ENCODE measurements at places on chromosomes 1 and 21.

- DNase-seq, result no peak
These were observed 65.5 kb downstream of the DDX20 start for GRCh38 chr1:111821121-111821745.

- DNase-seq, result no peak
These were observed 554.8 kb downstream of the NUF2 start for GRCh38 chr1:163876546-163876945.

DNA sequence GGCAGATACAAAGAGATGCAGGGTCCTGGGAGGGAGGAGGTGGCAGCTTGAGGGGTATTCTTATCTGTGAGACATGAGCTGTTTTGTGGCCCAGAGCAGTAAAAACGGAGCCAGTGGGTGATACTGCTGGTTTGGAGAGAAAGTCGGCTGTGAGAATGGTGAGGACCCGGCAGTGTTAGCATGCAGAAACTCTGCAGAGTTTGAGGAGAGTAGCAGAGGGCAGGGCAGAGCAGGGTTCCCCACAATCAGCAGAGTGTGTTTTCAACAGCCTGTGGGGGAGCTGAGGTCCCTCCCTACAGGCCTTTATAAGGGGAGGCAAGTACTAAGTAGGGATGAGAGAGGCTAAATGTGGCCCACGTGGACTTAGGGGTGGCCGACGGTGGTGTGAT is 423 bp downstream of the SLAMF8 start:
- DNase-seq, result peak; percentile 7

DNA sequence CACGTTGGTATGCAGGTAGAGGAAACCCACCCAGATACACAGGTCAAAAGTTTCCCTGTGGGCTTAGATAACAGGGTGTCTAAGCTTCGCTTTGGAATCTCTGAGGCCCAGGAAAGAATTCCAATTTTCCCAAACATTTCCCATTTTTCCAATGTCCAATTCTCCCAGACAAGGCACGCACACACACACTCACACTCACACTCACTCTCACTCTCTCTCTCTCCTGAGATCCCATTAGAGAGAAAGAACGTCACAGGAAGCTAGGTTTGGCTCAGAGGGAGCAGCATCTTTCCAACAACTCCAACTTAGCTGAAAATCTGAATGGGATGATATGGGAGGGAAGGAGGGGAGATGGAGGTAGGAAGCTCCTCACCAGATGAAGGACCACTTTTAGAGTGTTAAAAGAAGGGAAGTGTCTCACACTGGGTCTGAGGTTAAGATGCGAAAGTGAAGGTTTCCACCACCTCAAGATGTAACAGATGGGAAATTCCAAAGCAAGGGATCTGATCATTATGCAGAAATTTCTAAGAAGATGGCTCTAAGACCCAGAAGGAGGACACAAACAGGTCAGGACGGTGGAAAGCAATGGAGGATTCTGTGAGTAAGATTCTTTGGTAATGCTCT is 63.5 kb downstream of the GNG12 start:
- no peak for DNase-seq

DNA sequence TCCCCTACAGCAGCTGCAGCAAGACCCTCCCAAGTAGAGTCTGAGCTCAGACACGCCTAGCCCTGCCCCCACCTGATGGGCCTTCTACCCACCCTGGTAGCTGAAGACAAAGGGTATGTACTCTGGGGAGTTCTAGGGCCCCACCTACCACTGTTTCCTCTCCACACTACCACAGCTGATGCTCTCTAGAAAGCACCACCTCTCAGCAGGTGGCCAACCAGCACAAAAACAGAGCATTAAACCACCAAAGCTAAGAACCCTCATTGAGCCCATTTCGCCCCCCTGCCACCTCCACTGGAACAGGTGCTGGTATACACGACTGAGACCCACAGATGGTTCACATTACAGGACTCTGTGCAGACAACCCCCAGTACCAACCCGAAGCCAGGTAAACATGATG is 258.9 kb downstream of the SETD4 start:
- no peak for DNase-seq

DNA sequence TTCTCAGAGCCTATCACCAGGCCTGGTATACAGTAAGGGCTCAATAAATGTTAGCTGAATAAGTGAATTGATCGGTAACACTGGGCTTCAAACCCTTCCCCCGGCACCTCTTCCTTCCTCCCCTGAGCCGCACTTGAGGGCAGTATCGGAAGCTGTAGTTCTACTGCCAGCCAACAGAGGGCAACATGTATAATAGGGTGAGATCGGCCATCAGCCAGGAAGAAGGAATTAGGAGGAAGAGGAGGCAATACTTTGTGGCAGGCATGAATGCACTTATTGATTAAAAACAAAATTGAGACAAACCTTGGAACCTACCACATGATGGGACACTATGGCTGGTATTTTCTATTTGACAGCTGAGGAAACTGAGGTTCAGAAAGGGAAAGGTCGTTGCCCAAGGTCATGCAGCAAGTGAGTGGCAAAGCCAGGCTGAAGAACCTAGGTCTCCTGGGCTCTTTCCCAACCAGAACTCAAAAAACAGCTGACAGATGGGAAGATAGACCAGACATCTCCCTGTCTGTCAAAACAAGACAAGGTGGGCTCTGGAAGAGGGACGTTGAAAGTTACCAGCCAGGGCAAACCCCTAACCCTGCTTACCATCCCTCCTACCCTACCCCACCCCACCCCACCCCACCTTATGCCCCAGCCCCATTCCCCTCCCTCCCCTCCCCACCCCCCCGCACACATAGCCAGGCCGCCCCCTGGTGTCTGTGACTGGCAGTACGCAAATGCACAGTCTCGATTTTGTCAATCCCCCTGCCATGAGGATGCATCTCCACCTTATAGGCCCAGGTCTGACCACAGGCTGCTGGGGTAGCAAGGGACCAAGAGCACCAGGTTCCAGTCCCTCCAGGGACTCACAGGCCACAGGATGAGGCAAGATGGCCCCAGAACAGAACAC is 107.3 kb upstream of the RUNX3 start:
- peak; percentile 81 for DNase-seq

DNA sequence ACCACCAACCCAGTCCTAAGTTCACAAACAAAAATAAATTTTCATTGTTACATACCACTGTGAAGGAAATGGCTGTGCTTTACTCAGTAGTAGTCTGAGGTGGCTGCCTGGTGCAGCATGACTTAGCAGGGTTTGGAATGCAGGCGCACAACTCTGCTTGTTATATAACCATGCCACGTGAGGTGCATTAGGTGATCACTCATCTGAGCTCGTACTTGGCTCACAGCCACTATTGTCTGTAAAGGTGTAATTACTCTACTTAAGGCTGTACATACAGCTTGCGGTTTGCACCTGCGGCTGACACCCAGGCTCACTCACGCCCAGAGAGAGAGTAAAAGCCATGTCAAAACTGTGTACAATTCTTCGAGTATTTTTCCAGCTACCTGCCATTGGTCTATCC is 599.4 kb downstream of the LTN1 start:
- no peak for DNase-seq

DNA sequence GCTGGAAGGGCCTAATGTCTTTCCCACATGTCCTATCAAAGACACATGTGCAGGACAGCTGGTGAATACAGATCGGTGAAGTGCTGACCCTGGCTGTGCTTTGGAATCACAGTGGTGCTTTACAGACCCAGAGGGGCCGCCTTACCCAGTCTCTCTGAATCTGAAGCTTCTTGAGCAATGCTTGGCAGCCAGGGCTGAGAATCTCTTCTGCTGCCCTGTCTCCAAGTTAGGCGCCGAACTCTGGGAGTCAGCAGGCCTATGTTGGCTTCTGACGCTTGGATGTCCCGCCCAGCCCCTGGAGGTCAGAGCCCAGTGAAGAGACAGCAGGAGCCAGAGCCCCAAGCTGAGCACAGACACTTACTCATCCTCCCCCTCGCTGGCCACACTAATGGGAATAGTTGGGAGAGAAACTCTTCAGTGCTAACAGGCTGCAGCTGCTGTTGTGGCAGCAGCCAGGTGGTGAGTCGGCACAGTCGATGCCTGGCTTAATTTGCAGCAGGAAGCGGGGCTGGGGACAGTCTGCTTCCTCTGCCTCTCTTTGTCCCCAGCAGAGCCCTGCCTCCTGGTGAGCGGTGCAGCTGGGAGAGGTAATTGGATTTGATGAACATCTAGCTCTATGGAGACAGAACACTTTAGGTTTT is 68.1 kb downstream of the URB2 start:
- no peak for DNase-seq

GRCh38 chr1:98314601-98315000 is 346.9 kb upstream of the SNX7 start:
- no peak for DNase-seq

DNA sequence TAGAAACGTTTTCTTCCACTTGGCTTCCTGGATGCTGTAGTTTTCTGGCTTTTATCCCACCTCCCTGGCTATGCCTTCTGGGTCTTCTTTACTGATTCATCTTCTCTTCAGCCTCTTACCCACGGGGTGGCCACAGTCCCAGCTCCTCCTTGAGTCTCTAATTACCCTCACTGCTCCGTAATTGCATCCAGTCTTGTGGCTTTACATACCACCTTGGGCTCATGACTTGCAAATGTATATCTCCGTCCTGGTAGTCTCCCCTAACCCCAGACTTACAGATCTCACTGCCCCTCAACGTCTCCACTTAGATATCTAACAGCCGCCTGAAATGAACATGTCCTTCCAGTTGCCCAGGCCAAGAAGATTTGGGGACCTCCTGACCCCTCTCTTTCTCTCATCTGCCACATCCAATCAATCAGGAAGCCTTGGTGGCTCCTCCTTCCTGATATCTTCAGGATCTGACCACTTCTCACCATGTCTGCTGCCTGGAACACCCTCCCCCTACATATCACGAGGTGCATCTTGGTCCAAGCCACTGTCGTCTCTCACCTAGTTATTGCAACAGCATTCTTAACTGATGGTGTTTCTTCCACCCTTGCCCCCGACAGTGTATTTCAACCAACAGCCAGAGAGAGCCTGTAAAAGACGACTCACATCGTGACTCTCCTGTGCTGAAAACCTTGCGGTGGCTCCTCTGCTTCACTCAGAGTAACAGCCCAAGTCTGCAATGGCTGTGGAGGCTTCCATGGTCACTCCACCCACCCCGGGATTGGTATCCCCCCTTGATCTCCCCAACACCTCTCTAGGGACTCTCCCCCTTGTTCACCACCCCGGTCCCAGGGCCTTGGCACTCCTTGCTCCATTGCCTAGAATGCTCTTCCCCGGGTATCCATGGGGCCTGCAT is 219.0 kb upstream of the POU3F1 start:
- DNase-seq, result no peak

DNA sequence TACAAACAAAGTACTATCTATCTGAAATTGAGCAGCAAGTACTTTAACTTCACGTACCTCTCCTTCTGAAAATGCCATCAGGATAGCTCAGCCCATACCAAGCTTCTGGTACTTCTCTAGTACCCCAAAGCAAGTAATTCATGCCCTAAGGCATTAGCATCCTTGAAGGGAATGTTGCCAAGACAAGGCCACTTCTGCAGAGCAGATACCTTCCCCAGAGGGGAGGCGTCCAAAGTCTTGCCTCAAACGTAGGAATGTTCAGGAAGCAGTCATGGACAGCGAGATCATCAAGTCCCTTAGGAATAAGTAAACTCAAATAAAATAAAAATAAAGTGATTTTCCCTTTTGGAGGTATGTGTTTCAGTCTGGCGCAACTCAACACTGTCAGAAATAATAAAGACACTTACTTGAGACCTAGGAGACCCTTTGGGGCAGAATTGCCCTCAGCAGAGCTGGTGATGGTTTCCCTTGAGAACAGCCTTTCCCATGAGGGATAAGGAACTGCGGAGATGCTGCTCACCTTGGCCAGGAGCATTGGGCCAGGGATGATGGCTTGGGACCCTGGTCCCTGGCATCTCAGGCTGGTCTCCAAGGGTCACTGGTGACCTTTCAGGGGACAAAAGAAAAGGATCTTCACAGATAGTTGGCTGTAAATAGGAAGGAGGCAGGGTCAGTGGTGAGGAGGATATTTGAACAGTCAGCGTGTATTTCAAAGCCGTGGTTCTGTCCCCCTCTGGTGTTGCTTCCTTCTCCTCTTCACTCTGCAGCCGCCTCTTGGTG is 522.9 kb downstream of the KIF26B start:
- no peak for DNase-seq

DNA sequence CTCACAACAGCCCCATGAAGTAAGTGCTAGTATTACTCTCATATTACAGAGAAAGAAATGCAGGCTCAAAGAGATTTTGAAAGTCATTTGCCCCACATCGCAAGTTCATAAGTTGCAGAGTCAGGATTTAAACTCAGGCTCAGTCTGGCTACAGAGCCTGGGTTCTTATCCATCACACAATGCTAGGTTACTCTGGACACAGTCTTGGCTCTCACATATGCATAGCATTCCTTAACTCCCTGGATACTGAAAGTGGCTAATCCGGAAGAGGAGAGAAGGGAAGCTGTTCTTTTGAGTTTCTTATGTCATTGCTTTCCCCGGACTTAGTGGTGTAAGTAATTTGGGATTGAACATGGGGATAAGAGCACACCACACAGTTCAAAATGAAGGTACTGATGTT is 357.4 kb upstream of the PLXNA2 start:
- no peak for DNase-seq

- no peak for DNase-seq
These were observed 48.1 kb downstream of the AJAP1 start for GRCh38 chr1:4702464-4702863.

DNA sequence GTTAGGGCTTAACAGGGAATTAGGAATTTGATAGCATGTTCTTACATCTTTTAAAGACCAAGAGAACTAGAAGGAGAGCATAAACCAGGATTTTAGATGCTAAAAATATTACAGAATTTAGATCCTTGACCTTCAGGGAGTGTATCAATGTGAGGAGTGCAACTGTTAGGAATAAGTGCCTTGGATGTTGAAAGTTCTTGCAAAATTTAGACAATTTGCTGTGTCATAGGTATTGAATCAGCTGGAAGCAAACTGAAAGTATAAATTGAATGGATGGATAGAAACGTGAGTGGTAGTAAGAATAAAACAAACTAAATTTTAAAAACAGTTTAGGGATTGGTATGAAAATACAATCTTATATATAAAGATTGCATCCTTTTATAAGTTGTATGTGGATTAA is 27.7 kb downstream of the PPP1R12B start:
- no peak for DNase-seq

- DNase-seq, result no peak
These were observed 5.0 kb downstream of the NDUFS2 start for GRCh38 chr1:161207173-161207572.

GRCh38 chr1:85315789-85316188 is 39.4 kb upstream of the BCL10 start:
- no peak for DNase-seq

DNA sequence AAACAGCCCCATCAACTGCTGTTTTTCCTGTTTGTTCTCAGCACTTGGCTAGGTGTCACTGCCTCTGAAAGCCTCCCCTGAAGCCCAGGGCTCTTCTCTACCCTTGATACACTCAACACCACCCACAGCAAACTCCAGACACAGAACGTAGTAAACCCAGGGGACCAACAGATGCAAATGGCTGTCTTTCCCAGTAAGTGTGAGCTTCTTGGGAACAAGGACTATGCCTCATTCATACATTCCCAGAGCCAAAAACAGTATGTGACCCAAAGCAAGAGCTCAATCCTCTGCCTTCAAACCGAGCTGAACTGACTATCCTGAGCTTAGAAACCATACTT is 4.4 kb downstream of the LBR start:
- no peak for DNase-seq

- DNase-seq, result no peak
These were observed 44.2 kb upstream of the ARHGAP29 start for GRCh38 chr1:94281361-94282142.

GRCh38 chr1:210489491-210489890 is 160.8 kb downstream of the HHAT start:
- no peak for DNase-seq

Measured in CD4-positive, alpha-beta T cell treated with Interleukin-10 for 1 hour (primary cell).